ENCODE measurements at places on chromosomes 7 and 10. TPM values are rescaled to one million over a fixed set of nuclear protein-coding genes. Genes with fewer than 3 reads are reported as not detected.

DNA sequence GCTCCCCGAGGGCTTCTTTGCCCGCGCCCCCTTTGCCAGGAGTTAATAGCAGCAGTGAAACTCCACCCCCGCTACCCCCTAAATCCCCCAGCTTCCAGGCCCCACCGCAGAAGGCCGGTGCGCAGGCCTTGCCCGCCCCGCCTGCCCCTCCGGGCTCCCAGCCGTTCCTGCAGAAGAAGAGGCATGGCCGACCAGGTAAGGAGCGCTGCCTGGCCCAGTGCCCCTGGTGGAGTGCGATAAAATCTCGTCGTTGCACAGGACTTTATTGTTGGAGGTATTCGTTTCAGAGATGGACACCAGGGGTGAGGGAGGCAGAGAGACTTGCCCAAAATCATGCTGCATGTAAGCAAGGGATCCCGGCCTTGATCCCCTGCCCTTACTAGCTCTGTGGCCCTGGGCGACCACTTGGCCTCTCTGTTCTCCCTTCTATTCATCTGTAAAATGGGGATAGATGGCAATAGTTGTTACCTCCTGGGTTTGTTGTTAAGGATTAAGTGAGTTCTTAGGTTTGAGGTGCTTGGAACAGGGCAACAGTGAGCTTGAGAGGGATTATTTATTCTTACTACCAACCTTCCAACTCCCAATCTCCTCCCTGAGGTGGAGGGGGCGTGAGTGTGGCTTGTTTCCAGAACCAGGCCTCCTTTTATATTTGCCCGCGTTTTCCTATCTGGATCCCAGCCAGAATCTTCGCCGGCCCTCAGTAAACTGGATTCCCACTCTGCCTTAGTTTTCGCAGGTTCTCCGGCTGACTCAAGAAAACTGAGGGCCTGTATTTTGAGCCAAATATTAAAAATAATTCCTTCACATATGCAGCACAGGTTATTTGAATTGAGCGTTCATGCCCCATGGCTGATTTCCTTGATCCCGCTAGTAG, 78.3 kb downstream of the WIPF3 start:
- no peak for DNase-seq

DNA sequence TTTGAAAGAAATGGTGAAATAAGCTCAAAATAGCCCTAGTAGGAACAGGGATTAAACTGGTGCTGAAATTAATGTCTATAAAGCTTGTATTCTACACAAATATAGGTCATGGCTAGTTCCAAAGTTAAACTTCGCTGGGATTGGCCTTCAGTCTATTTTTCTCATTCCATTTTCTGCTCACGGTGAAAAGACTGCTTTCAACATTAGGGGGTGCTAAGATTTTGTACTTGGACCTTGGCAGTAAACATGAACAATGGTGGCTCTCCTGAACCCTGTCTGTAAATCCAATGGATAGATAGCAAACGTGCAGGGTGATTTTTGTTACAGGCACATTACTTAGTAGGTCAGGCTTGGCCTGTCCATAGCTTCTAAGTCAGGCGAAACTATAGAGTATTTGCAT, 36.0 kb upstream of the RSU1 start:
- DNase-seq, result no peak

GRCh38 chr7:142409471-142409870, 151.6 kb upstream of the PRSS58 start:
- no peak for DNase-seq

DNA sequence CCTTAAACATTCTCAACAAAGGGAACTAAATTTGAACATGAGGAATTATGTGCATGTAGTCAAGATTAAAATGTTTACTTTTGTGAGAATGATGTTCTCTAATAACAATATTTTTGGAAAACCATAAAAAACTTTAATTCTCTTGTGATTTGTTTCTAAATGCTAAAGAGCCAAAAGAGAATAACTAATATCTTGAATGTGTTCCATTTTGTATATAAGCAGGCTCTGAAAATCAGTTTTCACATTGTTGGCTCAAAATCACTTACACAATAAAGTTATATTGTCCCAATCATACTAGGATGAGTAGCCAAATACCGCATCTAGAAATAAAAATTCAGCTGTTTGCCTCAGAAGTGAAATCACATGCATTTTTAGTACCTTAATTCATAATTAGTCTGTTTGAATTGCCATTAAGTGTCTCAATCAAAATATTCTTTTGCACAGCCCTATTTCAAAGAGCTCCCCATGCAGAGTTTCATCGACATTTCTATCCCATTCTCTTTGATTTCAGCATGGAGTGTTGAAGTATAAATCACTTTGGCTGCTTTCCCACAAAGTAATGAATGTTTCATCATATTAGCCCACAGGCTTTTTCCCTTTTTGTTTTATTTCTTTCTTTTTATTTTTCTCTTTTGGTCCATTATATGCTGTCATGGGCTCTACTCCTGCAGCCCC, 420.3 kb upstream of the POM121L12 start:
- DNase-seq, result no peak

DNA sequence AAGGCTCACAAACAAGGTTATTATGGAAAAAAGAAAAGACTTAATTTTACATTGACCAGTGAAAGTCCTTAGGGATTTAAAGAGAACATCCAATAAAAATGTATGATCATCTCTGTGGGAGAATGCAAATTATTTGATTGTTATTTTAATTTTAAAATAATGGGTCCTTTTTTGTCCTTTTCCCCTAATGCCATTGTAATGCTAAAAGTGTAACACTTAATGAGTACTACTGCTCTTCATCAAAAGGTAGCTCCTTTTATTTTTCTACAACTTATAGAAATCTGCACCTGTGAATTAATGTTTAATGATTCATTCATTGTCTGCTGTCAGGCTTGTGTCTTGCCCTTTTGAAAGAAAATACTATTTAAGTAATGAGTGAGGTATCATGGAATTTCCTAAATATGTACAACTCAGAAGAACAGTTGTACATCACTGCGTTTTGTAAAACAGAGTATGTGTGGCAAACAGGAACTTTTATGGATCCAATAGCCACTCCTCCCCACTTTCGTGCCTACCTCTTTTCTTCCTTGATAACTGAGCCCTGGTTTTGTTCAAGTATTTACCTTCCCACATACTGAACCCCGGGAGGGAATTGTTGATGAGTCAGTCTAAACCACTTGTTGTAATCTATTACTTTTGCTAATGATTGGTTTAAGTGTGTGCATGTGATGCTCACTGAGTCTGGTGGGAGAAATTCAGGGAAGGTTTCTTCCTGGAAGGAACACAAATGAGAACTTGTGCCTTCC, 19.9 kb upstream of the TRUB1 start:
- no peak for DNase-seq

DNA sequence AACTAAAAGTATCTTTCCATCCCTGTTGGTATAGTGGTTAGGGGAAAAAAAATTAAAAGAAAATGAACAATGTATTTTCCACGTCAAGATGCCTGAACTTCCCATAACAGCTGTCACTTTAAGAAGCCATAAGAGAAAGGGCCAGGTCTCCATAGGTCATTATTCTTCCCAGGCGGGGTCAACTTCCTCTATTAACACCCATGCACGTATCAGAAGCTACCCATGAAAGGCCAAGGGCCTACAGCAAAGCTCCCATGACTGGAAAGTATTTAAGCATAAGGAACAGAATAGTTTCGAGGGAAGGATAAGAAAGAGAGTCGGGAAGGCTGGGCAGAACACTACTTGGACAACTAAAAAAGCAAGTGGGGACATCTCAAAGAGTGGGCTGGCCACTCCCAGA, 40.1 kb downstream of the RBM28 start:
- DNase-seq, result no peak

DNA sequence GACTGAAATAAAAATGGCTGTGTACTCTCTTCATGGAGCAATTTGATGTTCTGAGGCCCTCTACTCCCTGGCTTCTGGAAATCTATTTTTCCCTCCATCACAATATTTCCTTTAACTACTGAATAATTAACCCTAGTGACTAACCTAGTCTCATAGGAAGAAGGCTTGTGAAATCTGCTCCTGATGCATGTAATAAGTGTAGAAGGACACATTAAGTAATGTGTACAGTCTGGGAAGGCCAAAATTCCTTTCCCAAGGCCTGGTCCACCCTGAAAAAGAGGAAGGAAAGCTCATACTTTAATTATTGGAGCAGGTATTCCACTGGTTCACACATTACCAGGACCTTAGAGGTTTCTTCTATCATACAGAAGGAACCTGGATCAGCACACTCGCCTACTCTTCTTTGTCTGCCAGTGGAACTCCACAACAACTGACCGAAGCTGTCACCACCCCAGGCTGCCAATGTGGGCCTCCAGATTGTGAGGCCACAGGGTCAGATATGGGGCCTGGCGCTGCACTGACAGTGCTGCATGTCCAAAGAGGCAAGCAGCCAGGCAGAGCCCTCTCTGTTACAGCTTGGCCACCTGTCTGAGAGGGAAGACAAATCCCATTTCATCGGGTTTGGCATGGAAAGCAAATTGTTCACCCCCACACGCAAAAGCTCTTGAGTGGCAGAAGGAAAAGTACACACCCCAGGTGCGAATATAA, 54.4 kb upstream of the FAM133B start:
- DNase-seq, result peak; percentile 88

DNA sequence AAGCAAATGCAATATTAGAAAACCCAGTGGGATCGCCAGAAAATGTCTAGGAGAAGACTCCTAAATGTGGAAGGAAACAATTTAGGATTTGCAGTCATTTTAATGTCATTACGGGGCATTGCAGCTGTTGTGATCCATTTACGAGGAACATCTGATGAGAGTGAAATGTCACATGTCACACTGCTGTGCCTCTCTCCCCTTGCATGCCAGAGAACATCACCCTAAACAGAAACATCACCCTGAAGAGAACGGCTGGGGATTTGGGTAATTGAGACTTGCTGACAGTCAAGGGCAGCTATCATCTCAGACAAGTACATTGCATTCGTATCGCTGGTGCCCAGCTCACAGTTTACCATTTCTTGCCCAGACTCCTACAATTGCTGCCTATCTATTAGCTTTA, 785.7 kb upstream of the POM121L12 start:
- DNase-seq, result no peak

DNA sequence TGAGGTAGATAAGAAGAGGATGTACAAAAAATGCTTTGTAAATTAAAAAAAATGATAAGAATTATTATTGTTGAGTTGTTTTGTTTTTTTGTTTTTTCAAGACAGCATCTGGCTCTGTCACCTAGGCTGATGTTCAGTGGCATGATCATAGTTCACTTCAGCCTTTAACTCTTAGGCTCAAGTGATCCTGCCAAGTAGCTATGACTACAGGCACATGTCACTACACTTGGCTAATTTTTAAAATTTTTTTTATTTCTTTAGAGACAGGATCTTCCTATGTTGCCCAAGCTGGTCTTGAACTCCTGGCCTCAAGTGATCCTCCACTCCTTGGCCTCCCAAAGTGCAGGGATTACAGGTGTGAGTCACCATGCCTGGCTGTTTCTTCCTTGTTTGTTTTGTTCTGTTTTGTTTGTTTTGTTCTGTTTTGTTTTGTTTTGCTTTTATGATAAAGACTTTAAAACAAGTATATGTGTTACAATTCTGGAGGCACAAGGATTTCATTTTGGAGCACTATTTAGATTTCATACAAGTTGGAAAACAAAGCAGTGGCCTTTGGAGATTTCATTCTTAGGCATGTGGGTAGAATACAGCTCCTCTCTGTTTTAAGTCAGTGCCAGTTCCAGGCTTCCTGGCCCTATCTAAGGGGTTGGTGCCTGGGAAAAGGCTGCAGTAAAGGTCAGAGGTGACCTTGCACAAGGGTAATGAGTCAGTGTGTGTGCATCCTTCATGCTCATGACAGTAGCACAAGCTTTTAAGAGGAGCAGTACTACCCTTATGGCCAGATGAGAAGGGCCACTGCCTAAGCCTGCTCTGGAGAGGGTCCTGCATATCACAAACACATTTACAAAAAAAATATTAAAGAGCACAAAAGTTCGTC, 17.9 kb downstream of the FGFBP3 start:
- DNase-seq, result no peak

GRCh38 chr10:125844751-125845221, 21.4 kb downstream of the BCCIP start:
- DNase-seq, result peak; percentile 31

GRCh38 chr7:13835442-13835841, 154.0 kb downstream of the ETV1 start:
- DNase-seq, result no peak

DNA sequence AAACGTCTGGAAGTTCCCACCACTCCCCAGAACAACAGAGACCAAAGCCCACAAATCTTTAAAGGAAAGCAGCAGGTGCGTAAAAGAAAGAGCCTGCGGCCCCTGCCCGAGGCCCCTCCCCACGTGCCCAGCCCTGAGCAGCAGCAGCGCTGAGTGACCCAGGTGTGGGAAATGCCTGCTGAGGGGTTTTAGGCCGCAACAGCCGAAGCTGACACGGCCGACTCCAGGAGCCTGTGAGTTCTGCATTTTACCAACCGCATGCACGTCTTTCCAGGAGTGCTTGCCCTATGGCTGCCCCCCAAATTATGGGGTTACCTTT, 1.6 kb upstream of the KNDC1 start:
- no peak for DNase-seq

GRCh38 chr10:75018686-75019307, 92.7 kb upstream of the SAMD8 start:
- DNase-seq, result no peak

DNA sequence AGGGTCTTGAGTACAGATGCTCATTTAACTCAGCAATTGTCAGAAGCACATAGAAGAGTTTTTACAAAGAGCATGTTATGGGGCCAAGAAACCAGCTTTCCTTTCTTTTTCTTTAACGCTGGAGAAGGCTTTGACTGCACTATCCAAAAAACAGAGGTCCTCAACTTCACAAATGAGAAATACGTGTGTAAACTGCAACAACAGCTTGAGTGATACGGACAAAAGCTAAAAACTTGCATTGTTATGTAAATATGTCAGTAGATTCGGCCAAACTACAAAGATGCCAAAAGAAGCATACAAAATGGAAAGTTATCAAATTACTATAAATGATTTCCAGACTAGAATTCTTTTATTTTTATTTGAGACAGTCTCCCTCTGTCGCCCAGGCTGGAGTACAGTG, 62.4 kb upstream of the C10orf90 start:
- no peak for DNase-seq

DNA sequence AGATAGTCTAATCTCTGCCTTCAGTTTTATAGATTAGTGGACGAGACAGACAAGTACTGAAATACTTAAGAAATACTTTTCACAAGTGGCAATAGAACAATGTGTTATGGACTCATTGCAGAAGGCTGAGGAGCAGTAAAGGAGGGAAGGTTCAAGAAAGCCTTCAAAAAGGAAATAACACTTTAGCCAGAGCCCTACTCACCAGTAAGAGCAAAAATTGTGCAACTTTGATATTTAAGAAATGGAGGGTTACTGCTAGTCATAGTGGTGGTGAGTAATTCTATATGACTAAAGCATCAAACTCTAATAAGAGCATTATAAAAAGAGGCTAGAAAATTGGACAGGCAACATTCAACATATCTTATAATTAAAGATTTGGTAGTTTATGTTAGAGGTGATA, 28.8 kb downstream of the PTPN12 start:
- DNase-seq, result no peak

- DNase-seq, result no peak
Measured at GRCh38 chr7:12069757-12070156, 141.3 kb upstream of the TMEM106B start.

GRCh38 chr7:12456506-12456905, 52.8 kb upstream of the VWDE start:
- DNase-seq, result no peak

- DNase-seq, result no peak
Measured at GRCh38 chr10:92356041-92356440, 65.1 kb downstream of the MARCHF5 start.

- DNase-seq, result no peak
Measured at GRCh38 chr10:85433248-85433647, 933.3 kb downstream of the GRID1 start.

The CACNA2D1 gene
- 48.1 TPM for total RNA-seq

The MSMB gene
- not detected for total RNA-seq

The SSC4D gene
- total RNA-seq, result 0.55 TPM

The FRMD4A gene
- 43.3 TPM for total RNA-seq

The SRRM3 gene
- 17.2 TPM for total RNA-seq

The HTR7 gene
- not detected for total RNA-seq

The C10orf62 gene
- 0.35 TPM for total RNA-seq

The EN2 gene
- total RNA-seq, result not detected

Data from left ventricle myocardium superior (tissue), 1 donor.